ENCODE measurements at places on chromosomes 4 and X.

- no peak for DNase-seq
These were observed 42.1 kb downstream of the GUCY1A1 start for GRCh38 chr4:155708782-155709181.

DNA sequence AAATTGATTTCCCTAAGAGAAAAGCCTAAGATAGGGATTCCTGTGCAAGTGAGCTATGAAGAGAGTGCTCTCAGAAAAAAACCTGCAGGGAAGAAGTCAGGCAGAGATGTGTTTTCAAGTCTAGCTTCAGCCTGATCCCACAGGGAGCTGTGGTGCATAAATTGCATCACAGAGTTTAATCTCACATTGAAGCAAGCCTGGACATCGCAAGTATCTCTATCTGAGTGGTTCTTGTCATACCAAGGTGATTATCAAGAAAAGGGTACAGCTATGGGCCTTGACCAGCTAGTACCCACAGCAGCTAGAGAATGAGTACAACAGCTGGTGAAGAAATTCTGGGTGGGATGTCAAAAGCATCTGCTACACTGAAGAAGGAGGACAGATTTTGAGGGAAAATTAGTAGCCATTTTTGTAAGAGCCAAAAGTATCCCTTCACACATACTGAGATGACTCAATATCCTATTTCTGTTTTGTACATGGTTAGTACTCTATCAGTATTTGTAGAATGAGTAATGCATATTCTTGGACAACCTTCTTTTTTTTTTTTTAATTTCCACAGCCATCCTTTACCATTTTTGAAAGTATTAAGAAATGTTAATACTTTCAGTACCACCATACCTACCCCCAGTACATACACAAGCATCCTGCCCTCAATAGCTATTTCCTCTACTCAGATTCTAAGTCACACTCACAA, 708.9 kb downstream of the IL1RAPL1 start:
- no peak for DNase-seq

- DNase-seq: no peak
These were observed 26.4 kb downstream of the XK start for GRCh38 chrX:37711991-37712390.

DNA sequence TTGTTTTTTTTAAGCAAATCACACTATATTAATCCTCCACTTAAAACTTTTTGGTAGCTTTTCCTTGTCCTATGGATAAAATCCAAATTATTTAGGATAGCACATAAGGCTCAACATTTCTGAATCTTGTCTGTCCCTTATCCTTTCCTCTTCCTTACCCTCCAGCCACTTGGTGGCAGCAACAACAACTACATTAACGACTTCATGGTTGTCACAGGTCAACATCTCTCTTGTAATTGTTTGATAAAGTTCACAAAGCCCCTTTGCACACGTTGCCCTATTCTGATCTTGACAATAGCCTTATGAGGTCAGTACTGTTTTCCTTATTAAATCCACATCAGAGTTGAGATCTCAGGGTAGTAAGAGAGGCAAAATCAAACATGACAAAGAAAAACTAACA, 269.0 kb upstream of the PABPC4L start:
- no peak for DNase-seq

DNA sequence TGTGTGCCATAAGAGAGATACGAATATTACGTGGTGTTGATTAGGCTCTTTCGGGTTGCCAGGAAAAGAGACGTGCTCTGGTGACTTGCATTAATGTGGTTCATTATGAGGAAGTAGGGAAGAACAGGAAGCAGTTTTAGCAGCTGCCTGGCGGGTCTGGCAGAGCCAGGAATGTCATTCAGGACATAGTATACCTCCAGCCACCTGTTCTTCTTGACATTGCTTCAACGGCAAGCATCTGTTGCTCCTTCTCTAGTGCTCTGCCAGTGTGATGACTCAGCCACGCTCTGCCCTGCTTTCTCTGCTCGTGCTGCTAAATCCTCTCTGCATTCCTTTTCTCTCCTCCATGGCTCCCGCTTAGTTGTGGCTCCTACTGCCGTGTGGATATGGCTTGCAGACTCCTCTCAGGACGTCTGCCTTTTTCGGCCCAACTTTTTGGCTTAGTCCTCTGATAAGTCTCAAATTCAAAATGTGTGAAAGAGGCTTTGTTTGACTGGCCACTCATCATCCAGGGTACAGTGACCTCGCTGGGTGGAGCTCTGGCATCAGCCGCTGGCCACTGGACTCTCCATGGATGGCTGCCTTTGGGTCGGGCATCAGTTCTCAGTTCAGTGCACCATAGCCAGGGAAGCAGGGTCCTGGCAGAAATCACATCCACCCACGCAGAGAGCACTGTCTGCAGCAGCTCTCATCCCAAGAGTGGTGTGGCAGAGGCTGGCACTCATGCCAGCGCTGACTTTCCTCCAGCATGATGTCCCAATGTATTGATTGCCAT, 89.3 kb upstream of the KLF3 start:
- no peak for DNase-seq

- no peak for DNase-seq
These were observed 17.3 kb downstream of the FNIP2 start for GRCh38 chr4:158786121-158786601.

DNA sequence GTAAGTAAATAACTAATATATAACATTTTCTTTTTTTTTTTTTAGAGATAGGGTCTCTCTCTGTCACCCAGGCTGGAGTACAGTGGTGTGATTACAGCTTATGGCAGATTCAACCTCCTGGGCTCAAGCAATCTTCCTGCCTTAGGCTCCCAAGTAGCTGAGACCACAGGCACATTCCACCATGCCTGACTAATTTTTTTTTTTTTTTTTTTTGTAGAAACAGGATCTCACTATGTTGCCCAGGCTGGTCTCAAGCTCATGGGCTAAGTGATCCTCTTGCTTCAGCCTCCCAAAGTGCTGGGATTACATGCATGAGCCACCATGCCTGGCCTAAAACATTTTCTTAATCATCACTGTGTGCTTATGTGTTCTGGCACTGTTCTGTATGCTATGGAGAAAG, 32.8 kb downstream of the MGARP start:
- DNase-seq: no peak

- no peak for DNase-seq
These were observed 149.3 kb upstream of the SLC4A4 start for GRCh38 chr4:71189471-71189870.
